ENCODE measurements at places on chromosomes 12 and 14. TPM values are rescaled to one million over a fixed set of nuclear protein-coding genes. Genes with fewer than 3 reads are reported as not detected.

DNA sequence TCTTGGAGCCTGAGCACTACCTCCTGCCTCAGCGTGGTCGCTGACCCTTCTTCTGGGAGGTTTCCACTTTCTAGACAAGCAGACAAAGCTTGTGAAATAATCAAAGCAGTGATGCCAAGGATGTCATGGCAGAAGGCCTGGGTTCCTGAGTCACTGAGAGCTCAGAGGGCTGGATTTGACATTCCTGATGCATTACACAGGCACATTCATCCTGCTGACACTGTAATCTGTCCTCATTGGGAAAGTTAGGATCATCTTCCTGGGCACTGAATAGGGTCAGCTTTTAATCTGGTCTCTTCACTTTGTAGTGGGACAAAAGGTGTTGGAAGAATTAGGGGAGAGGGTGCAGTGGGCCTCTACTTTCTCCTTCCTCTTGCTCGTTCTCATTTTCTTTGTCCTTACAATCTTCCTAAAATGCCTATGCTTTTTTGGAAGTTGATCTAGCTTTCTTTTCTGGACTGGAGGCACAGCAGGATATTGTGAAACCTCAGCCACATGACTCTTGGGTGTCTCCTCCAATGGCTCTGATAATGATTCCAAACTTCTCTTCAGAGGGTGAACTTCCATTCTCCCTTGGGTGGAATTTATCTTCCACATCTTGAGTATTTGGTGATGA, 29.6 kb downstream of the EEA1 start:
- peak overlapping the region; percentile 50 for H3K27ac ChIP-seq
- no peak overlapping the region for H3K4me3 ChIP-seq
- H3K36me3 ChIP-seq, result no peaks in the 10 kb centered on the region

- H3K27ac ChIP-seq, result no peak overlapping the region
- H3K27me3 ChIP-seq, result no peaks in the 10 kb centered on the region
- no peaks in the 10 kb centered on the region for H3K36me3 ChIP-seq
- H3K4me1 ChIP-seq, result no peaks in the 10 kb centered on the region
Measured at GRCh38 chr14:102659797-102660196, 67.3 kb downstream of the RCOR1 start.

GRCh38 chr14:95015046-95015445, 142.3 kb downstream of the DICER1 start:
- no peak overlapping the region for H3K4me3 ChIP-seq
- H3K36me3 ChIP-seq, result no peaks in the 10 kb centered on the region
- H3K27ac ChIP-seq, result no peak overlapping the region
- H3K27me3 ChIP-seq, result no peaks in the 10 kb centered on the region

DNA sequence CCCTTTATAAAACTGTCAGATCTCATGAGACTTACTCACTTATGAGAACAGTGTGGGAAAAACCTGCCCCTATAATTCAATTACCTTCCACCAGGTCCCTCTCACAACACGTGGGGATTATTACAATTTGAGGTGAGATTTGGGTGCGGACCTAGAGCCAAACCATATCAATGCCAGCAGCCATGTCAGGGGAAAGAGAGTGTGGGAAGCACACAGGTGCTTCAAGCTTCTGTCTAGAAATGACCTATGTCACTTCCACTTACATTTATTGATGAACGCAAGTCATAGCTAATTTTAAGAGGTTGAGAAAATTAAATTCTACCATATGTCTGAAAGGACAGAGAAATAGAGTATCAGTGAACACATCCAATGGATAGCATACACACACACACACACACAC, 32.5 kb upstream of the E2F7 start:
- no peak overlapping the region for H3K4me3 ChIP-seq
- peaks cover 9% of the 10 kb centered on the region for H3K4me1 ChIP-seq
- H3K36me3 ChIP-seq, result no peaks in the 10 kb centered on the region
- H3K27ac ChIP-seq, result no peak overlapping the region
- no peak for DNase-seq

DNA sequence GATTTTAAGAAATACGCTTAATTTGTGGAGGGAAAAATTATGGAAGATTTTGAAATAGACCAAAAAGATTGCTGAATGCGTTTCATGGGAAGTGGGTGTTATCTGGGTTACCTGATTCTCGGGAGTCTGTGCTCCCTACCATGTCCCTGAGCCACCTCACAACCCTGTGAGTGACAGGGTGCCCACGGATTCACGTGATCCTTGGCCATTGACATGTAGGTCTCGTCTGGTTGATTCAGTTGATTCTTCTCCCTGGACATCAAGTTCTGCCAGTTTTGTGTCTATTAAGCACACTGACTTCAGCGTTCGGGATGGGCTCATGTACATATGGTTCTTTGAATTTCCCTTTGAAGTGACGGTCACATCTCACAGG, 101.4 kb downstream of the ADGRD1 start:
- 0 out of 2 replicates have a peak, but pooled peaks cover 5% of the 10 kb centered on the region for H3K27me3 ChIP-seq
- no peaks in the 10 kb centered on the region for H3K4me1 ChIP-seq
- H3K27ac ChIP-seq, result no peak overlapping the region
- no peak overlapping the region for H3K4me3 ChIP-seq
- no peaks in the 10 kb centered on the region for H3K36me3 ChIP-seq

GRCh38 chr12:53102883-53103807, at the start of gene SOAT2:
SOAT2 (plus strand) TSS chr12:53103486; CDS start chr12:53103578, 92 bp downstream.
- no peaks in the 10 kb centered on the region for H3K36me3 ChIP-seq
- peaks cover 6% of the 10 kb centered on the region for H3K4me1 ChIP-seq
- H3K27ac ChIP-seq, result no peak within 1 kb of the TSS
- H3K4me3 ChIP-seq, result no peak within 1 kb of the TSS
- no peaks in the 10 kb centered on the region for H3K27me3 ChIP-seq
- DNase-seq, result no peak

DNA sequence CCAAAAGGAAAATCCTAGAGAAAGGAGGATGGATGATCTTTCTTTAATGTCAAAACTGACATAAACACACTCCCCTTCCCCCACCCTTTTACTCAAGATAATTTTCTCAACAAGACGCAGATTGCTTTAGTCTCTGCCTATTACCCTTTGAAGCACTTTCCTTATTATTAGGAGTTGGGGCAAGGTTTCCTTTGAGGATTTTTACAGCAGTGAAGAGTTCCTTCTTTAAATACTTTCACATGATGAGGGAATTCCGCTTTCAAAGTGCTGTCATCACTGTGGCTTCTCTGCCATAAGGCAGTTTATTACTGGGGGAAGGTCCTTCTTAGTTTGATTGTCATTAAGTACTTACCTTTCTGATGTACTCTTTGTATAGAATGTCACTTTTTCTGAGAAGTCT, 172.1 kb downstream of the MSRB3 start:
- no peak overlapping the region for H3K4me3 ChIP-seq
- H3K27me3 ChIP-seq, result no peaks in the 10 kb centered on the region

DNA sequence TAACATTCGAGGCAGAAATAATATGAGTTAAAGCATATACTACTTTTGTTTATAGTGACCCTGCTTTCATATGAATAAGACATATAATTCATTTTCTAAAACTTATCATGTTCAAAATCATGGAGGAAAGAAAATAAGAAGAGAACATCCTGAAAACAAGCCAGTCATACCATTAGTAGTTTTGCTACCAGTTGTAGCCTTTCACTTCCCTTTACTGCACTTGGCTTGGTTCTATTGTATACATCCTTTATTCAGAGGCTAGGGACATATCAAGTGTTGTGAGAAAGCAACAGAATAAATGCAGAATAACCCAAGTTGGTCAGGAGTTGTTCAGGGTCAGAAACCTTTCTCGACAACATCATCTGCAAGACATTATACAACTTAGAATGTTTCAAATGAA, 598.7 kb downstream of the SOX5 start:
- H3K4me1 ChIP-seq, result no peaks in the 10 kb centered on the region
- H3K27me3 ChIP-seq, result no peaks in the 10 kb centered on the region
- H3K4me3 ChIP-seq, result no peak overlapping the region
- no peak overlapping the region for H3K27ac ChIP-seq
- no peaks in the 10 kb centered on the region for H3K36me3 ChIP-seq
- no peak for DNase-seq

- H3K36me3 ChIP-seq, result no peaks in the 10 kb centered on the region
- no peak for DNase-seq
- H3K27me3 ChIP-seq, result no peaks in the 10 kb centered on the region
- no peak overlapping the region for H3K27ac ChIP-seq
- no peak overlapping the region for H3K4me3 ChIP-seq
Measured at GRCh38 chr12:15709551-15709950, 79.6 kb downstream of the EPS8 start.

DNA sequence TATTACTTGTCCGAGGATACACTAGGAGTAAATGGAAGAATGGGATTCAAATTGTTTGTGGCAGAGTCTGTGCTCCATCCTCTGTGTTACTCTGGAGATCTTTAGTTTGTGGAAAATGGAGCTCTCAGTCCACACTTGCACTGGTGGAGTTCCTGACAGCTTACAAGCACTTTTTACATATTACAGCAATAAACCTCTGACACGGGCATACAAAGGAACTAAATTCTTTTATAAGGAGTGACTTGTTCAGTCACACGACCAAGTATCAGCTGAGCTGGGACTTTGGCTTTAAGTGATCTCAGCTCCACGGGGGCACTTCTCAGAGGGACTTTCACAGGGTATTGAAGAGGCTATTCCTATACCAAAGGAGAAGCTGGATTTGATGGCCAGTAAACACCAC, 417.5 kb downstream of the LRIG3 start:
- H3K36me3 ChIP-seq, result no peaks in the 10 kb centered on the region
- H3K4me1 ChIP-seq, result peaks cover 37% of the 10 kb centered on the region
- H3K27ac ChIP-seq, result peak overlapping the region; percentile 38
- no peaks in the 10 kb centered on the region for H3K27me3 ChIP-seq

DNA sequence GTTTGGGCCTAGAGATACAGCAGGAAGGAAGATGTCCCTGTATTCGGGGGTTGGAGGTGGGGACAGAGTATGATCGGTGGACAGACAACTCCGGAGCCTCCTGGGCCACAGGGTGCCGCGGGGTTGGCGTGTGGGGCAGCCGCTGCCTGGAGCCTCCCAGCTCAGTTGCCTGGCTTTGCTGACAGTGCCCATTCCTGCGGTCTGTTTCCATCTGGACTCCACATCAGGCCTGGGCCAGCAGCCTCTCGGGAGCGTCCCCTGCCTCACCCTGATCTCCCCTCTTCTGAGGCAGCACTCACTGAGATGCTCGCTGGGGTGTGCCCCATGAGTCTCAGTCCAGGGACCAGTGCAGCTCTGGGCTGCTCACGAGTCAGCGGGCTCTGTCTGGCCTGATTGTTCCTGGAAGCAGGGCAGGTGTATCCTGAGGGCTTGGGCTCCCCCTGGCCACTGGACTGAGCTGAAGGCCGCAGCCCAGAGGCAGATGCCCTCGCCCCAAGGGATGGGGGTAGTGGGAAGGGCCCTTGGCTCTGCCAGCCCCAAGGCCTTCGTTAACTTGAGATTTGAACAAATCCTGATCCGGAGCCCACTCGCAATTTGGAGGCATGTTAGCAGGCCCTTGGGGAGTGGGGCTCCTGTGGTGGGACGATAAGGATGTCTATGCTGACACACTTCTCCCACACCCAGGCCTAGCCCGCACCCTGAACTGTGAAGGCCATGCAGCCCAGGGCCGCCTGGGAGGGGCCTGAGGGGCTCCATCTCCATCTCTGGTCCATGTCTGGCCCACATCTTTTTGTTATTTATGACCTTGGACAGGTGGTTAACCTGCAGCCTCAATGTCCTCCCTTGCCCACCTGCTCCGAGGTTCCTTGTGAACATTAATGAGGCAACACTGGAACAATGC, 7.5 kb downstream of the HIP1R start:
- no peak overlapping the region for H3K4me3 ChIP-seq
- no peaks in the 10 kb centered on the region for H3K27me3 ChIP-seq
- peaks cover 15% of the 10 kb centered on the region for H3K4me1 ChIP-seq
- DNase-seq, result no peak

GRCh38 chr12:88638966-88639760, 58.9 kb upstream of the KITLG start:
- H3K4me3 ChIP-seq, result peak overlapping the region; percentile 30
- no peaks in the 10 kb centered on the region for H3K36me3 ChIP-seq
- peak overlapping the region; percentile 11 for H3K27ac ChIP-seq
- no peaks in the 10 kb centered on the region for H3K27me3 ChIP-seq

DNA sequence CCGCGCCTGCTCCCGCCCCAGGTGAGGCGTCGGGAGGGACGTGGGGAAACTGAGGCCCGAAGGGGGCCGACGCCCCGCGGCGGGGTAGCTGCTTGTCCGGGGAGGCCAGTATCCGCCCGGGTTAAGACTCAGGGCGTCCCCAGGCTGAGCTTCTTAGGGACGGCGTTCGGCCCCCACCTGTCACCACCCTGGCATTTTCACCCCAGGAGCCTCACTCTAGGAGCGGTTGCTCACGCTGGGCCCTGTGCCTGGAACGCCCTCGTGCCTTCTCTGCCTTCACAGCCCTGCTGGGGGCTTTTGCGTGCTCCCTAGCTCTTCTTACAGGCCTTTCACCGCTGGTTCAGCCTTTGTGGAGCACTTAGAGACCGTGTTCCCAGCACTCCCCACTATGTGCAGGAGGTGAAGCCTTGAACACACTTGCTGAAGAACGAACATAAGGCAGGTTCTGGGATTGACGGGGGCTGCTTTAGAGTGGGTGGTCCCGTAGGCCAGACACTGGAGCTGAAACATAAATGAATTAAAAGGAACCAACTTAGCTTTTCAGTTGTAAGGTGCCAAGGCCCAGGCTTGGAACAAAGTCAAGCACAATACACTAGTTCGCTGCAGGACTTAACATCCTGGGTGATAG, 601 bp downstream of the ZNF839 start:
- H3K4me3 ChIP-seq, result peak overlapping the region; percentile 73
- no peaks in the 10 kb centered on the region for H3K4me1 ChIP-seq
- H3K36me3 ChIP-seq, result no peaks in the 10 kb centered on the region
- no peaks in the 10 kb centered on the region for H3K27me3 ChIP-seq
- DNase-seq, result peak; percentile 47

GRCh38 chr12:92745856-92746550, 43.2 kb downstream of the PLEKHG7 start:
- H3K4me3 ChIP-seq, result no peak overlapping the region
- peak; percentile 42 for DNase-seq
- no peaks in the 10 kb centered on the region for H3K36me3 ChIP-seq
- H3K27ac ChIP-seq, result no peak overlapping the region

Gene MGST1
- total RNA-seq, result 37.7 TPM

Gene ZDHHC22
- total RNA-seq, result 13.4 TPM

Gene LRCOL1
- total RNA-seq, result not detected

Gene GLIPR1L2
- total RNA-seq, result not detected

Gene PKP2
- 5.1 TPM for total RNA-seq

Gene MYL2
- 1.1 TPM for total RNA-seq

Gene DHRS2
- 0.84 TPM for total RNA-seq

Gene CLEC4D
- total RNA-seq, result not detected

Gene SLC25A47
- total RNA-seq, result 0.08 TPM

Gene APAF1
- total RNA-seq, result 41.2 TPM

Gene NID2
- total RNA-seq, result 0.49 TPM

Gene MYO1H
- total RNA-seq, result not detected

Data from SJCRH30 (cell line).